ENCODE measurements at places on chromosomes 16 and 17.

DNA sequence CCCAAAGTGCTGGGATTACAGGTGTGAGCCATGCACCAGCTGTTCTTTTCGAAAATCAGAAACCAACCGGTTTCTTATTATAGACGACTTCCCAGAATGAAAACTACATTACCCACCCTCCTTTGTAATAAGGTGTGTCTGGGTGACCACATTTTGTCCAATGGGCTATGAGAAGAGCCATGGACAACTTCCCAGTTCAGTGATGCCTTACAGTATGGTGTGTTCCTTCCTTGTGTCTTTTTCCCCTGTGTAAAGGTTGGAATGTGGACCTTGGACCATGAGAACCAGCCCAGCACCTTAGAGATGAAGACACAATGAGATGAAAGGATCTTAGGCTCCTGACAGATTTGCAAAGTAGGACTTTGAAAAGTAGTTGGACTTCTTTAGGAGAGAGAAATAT, 85.0 kb upstream of the ATF7IP2 start:
- no peak for DNase-seq

DNA sequence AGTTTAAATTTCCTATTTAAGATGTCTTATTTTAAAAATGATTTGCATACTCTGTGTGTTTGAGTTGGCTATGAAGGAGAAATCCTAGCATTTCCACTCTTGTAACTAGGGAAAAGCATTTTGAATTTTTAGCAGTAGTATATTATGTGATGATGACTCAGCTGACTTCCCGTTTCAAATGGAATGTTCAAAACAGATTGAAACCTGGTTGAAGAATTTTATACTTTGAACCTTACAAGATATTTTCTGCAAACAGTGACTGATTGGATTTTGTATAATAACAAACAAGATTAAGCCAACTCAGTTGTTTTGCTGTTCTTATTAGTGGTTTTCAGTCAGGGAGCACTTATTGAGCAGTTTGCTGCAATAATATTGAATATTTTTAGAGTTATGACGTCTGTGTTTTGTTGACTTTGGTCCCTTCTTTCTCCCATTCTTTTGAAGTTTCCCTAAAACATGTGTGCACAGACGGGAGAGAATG, 8.0 kb downstream of the TNRC6A start:
- no peak for DNase-seq

- no peak for DNase-seq
These were observed 21.6 kb downstream of the ZNF276 start for GRCh38 chr16:89742948-89743347.

DNA sequence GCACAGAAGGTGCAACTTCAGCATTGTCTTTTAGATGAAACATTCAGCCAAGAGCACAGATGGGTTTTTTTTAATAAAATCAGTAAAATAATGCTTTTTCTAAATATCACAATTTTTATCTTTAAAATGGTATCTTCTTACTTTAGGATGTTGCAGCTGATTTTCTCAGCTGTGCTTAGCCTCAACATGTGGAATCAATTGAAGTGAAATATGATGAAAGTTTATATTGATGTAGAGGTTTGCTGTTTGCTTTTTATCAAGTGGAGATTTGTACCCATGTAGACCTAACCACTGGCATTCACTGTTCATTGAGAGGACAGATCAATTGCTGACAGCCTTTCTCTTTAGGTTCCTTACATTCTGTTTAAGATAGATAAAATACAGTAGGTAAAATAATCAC, 107.8 kb downstream of the CYB561 start:
- DNase-seq: no peak

DNA sequence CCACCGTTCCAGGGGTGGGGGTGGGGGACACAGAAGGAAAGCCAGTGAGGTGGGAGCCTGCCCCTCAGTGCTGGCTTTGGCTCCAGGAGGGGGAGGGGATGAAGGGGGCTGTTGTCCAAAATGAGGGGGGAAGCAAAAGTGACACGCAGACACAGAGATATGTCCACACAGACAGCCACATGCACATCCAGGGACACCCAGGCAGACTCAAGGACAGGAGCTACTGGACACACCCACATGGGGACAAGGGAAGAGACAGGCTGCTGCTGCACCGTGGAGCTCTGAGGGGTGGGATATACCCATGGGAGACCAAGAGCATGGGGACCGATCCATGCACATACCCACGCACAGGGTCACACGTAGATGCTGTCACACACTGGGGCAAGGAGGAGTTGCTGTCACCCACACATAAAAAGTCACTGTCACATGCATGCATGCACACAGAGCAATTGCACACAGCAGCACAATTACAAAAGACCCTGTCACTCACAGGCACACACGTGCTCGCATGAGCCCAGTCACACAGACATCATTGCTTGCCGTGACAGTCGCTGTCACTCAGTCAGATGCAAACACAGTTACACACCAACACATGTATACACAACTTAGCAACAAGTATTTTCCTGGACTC, 1.3 kb downstream of the THRA start:
- DNase-seq: no peak

- DNase-seq: no peak
These were observed 22.3 kb upstream of the DHX40 start for GRCh38 chr17:59542960-59543635.

DNA sequence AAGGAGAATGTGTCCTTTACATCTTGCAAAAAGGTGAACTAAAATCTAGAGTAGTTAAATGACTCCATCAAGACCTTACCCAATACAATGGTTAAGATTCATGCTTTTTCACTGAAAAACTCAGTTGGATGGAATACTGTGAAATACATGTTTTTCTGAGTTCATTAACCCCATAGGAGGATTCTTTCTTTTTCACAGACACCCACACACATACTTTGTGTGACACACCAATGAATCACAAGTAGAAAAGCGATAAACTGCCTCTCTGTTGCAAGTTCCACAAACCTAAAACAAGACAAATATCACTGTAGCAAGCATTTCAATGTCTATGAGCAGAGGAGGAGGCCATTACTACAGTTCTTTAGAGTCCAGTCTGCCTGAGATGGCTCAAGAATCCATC, 258.8 kb upstream of the CDH5 start:
- no peak for DNase-seq

DNA sequence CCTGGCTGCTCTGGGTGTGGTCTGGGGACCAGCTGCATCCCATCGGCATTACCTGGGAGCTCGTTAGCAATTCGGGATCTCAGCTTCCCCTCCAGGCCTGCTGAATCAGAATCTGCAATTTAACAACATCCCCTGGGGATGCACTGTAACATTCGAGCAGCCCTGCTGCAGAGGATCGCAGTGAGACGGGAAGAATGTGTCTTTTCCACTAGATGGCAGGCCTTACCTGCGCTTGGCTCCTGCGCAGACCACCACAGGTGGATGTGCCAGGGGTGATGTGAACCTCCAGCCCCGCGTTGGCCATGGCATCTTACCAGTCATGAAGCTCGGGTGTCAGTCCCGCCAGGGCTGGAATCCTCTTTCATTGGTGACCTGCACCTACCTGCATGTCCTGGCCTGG, 209.9 kb downstream of the PRKCB start:
- DNase-seq: no peak
